ENCODE measurements at places on chromosomes 11 and 22.

DNA sequence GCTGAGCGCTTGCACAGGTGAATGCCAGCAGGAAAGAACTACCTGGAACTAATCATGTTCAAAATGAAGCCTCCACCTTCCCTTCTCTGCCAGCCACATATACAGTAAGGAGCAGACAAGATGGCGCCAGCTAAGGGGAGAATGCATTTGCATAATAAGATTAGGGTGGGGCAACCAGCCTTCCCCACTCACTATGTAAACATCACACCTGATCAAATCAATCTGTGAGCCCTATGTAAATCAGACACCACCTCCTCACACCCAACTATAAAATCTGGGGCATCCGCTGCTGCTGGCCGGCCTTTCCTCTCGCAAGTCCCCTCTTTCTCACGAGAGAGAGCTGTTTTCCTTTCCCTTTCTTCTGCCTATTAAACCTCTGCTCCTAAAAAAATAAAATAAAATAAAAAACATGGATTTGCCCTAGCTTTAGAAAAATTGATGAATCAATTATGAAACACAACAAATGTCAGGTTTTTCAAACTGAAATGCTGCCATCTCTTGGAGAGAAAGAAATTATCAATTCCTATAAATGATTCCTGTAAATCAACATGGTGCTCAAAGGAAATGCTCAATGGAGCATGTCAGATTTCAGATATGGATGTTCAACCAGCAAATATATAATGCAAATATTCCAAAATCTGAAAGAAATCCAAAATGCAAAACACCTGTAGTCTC lies 108.9 kb downstream of the SGSM3 start:
- DNase-seq: no peak

DNA sequence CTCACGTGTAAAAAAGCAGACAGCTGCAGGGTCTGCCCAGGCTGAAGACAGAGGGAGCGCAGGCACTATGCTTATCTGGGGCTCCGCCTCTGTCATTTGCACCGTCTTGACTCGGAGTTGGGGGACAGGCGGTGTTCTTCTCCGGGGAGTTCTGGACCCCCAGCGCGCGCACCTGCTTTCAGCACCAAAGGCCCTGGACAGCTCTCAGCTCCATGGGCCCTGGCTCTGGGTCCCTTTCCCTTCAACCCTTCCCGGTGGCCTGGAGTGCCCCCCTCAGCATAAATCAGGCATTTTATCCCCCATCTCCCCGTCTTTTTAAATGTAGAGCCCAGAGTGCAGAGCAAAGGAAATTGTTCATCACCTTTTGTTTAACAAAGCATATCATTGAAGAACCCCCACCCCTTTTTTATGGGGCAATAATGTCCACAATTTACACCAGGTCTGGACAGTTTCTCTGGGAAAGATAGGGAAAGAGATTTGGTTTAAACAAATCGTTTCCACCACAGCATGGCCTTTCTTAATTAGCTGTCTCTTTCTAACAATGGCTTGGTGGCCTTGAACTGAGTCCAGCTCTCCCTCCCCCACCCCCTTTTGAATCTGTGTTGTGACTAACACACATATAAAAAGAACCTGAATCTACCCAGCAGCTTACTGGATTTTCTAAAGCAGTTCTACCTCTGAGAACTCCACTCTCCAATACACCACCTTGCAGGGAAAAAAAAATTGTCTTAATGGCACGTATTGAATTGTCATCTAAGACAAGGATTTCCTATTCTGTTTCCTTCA lies 1.7 kb downstream of the SEZ6L start:
- DNase-seq: no peak

- no peak for DNase-seq
These were observed 20.7 kb upstream of the P2RY2 start for GRCh38 chr11:73197348-73197747.

GRCh38 chr22:17167486-17167885 lies 8.4 kb upstream of the HDHD5 start:
- DNase-seq: no peak

DNA sequence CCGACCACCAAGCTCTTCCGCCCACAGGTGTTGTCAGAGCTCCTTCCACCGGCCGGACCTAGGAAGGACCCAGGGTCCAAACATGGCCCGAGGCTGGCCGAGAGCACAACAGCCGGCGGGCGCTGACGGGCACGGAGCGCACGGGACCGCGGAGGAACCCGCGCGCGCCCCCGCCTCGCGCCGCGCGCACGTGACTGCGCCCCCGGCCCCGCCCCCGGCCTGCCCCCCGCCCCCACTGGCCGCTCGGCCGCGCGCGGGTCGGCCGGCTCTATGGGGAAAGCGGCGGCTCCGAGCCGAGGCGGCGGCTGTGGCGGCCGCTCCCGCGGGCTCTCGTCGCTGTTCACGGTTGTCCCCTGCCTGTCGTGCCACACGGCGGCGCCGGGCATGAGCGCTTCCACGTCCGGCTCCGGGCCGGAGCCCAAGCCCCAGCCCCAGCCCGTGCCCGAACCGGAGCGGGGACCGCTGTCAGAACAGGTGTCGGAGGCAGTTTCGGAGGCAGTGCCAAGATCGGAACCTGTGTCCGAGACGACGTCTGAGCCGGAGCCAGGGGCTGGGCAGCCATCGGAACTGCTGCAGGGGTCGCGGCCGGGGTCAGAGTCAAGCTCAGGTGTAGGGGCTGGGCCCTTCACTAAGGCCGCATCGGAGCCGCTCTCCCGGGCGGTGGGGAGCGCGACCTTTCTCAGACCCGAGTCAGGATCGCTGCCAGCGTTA lies at the start of gene OSBP2:
TSS of gene OSBP2 (plus strand) at position 235 of the 711 bp plus-strand sequence. CDS start at position 271, 36 bp downstream.
- no peak for DNase-seq

DNA sequence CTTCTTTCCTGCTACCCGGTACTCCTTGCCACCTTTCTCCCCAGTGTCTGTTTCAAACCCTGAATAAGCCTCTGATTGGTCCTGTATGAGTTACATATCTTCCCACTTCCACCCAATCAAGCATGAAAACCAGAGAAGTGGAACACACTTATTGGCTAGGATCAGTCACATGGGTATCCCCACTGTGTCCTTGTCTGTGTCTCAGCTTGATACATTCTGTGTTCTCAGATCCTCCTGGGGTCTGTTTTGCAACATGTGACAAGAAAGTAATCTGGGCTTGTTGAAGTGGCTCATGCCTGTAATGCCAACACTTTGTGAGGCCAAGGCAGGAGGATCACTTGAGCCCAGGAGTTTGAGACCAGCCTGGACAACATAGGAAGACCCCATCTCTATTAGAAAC lies 23.9 kb downstream of the MCHR1 start:
- no peak for DNase-seq

DNA sequence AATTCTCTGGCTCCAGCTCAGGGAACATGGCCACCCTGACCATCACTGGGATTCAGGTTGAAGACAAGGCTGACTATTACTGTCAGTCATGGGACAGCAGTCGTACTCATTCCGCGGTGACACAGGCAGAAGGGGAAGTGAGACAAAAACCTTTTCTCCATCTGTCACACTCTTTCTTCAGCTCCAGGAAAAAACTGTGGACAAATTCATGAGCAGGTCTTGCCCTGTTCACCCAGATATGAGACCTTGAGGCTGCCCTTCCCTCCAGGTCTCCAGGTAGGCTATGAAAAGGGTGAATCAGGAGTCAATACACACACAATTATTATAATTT lies 39.4 kb upstream of the GGTLC2 start:
- DNase-seq: no peak

GRCh38 chr11:65169164-65169641 lies 830 bp upstream of the SPDYC start:
- no peak for DNase-seq

DNA sequence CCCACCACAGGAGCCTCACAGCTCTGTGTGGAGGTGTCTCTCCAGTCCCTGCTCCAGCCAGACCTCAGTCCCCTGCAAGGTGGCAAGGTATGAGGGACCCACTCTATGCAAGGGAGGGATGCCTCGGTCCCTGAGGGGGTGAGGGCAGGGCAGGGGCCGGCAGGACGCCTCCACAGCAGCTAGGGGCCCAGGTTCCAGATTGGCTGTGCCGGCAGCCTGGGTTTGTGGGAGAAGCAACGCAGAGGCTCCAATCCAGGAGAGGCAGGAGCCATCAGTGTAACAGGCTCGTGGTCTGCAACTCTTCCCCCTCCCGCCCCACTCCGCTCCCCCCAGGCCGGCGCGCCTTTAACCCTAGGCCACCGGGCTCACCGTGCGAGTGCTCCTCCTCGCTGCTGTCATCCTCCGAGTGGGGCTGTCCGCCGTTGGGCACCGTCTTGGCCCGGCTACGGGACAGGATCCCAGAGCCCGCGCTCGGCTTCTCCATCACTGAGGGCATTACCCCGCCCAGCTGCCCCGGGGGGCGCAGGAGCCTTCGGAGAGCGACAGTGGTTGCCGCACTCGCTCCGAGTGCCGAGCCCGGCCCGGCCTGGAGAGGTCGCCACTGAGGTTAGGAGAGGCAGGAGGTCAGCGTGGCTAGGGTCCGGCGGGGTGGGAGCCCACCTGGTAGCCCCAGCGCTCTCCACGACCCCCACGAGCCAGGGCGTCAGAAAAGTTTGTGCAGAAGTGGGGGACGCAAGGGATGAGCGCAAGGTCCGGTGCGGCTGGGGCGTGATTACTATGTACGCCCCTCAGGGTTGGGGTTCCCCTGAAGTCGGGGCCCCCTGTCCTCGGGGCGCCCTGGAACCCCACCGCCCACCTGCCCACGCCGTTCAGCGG lies 765 bp downstream of the RCOR2 start:
- no peak for DNase-seq

DNA sequence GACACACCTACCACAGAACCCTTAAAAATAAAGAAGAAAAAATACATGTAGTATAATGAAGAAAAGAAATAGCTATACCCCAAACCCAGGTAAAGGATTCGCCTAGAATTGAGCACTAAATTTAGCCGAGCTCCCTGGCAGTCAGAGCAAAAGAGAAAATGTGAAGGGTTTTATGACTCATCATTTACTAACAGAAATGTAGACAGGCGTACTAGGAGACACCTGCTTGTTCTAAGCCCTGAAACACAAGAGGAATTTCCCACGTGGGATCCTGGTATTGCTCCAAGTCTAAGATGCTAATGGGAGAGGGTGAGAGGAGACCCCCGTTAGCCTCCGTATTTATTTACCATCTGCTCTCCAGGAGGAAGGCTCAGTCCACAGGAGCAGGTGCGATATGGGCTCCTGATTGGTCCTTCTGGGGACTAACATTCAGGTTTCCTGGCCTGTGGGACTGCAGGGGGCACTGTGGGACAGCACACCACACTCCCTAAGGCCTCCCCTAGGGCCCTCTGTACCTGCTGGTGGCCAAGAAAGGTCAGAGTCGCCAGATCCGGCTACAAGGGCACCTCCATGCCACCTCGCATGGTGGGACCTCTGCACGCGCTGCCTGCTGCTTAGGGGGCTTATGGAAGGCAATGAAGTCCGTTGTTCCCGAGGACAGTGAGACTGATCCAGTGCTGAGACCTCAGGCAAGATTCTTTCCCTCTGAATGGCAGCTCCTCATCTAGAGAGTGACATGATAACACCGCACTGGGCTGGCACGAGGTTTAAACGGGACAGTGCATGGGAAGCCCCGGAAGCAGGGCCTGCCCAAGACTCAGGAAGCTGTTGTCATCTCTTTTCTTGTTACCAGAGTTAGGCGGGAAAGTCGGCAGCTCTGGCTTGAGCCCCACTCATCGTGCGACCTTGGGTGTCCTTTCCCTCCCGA lies 25.8 kb downstream of the KCNC1 start:
- DNase-seq: no peak
